ENCODE measurements at places on chromosomes 4 and X. TPM values are rescaled to one million over a fixed set of nuclear protein-coding genes. Genes with fewer than 3 reads are reported as not detected.

DNA sequence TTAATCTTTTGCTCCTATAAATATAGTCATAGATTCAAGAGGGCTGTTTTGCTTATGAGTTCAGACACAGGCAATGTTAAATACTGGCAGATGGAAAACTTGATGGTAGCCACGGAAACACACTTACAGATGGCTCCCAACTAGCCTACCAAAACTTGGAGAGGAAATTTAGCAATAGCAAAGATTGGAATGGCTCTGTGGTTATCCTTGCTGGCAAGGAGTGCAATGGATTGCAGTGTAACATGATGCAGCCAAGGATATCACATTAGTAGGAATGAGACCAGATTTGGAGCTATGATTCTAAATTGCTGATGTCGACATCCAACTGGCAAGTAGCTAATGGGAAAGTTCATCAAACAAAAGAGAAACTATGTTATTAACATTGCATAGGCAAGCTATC lies 791.0 kb upstream of the DIAPH2 start:
- H3K27ac ChIP-seq, result no peak overlapping the region
- no peak overlapping the region for H3K4me3 ChIP-seq

GRCh38 chr4:138242076-138242833 lies at the start of gene SLC7A11:
Gene SLC7A11 (minus strand): TSS chr4:138242349. CDS start chr4:138242069, 280 bp downstream.
- H3K4me3 ChIP-seq, result peak within 1 kb of the TSS; percentile 39
- DNase-seq, result no peak
- no peaks in the 10 kb centered on the region for H3K36me3 ChIP-seq

DNA sequence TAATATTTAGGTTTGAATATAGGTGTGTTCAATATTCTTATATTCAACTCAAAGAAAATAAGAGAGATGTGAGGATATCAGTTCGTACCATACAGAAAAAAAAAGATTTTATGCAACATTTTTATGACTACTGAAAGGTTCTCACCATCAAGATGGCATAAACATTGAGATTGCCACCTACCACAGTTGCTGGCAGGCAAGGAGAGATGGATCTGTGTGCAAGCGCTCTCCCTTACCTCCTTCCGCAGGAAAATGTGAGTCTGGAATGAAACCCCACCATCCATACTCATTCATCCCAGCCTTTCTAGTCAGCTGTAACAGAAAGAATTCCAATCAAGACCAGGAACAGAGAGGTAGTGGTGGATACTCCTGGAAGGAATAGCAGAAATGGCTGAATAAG lies 376.9 kb downstream of the PPP3CA start:
- no peak for DNase-seq
- H3K4me3 ChIP-seq, result no peak overlapping the region
- no peak overlapping the region for H3K27ac ChIP-seq
- no peaks in the 10 kb centered on the region for H3K4me1 ChIP-seq
- no peaks in the 10 kb centered on the region for H3K36me3 ChIP-seq
- no peaks in the 10 kb centered on the region for H3K27me3 ChIP-seq

DNA sequence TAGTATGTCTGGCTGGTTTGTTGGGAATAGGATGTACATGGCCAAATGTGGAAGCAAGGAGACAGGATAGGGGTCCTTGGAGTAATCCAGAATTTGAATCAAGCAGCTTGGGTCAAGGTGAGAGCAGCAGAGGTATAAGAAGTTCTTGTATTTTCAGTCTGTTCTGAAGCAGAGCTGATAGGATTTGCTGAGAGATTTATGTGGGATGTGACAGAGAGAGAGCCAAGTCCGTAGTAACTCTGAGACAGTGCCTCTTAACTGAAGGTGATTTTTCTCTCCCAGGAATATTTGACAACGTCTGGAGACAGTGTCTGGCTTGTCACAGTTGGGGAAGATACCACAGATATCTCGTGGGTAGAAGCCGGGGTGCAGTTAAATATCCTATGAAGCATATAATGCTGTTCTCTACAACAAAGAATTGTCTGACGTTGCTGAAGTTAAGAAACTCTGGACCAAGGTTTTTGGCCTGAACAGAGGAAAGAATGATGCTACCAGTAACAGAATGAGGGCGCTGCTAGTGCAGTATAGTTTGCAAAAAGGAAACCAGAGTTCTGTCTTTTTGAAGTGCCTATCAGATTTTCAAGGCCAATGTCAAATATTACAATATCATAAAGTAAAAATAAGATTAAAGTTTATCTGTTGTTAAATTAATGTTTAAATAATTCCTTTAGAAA lies 184.0 kb downstream of the ARHGAP24 start:
- H3K36me3 ChIP-seq, result no peaks in the 10 kb centered on the region
- H3K4me3 ChIP-seq, result no peak overlapping the region
- H3K27me3 ChIP-seq, result no peaks in the 10 kb centered on the region
- no peak overlapping the region for H3K27ac ChIP-seq

GRCh38 chrX:108415891-108416290 lies 22.3 kb downstream of the COL4A6 start:
- DNase-seq, result no peak
- no peaks in the 10 kb centered on the region for H3K4me1 ChIP-seq
- no peak overlapping the region for H3K27ac ChIP-seq
- H3K4me3 ChIP-seq, result no peak overlapping the region
- H3K36me3 ChIP-seq, result no peaks in the 10 kb centered on the region

- no peak for DNase-seq
- H3K27ac ChIP-seq, result no peak overlapping the region
- H3K36me3 ChIP-seq, result no peaks in the 10 kb centered on the region
- H3K4me1 ChIP-seq, result no peaks in the 10 kb centered on the region
- H3K27me3 ChIP-seq, result no peaks in the 10 kb centered on the region
- H3K4me3 ChIP-seq, result no peak overlapping the region
Measured at GRCh38 chr4:38499101-38499500, 164.9 kb upstream of the KLF3 start.

DNA sequence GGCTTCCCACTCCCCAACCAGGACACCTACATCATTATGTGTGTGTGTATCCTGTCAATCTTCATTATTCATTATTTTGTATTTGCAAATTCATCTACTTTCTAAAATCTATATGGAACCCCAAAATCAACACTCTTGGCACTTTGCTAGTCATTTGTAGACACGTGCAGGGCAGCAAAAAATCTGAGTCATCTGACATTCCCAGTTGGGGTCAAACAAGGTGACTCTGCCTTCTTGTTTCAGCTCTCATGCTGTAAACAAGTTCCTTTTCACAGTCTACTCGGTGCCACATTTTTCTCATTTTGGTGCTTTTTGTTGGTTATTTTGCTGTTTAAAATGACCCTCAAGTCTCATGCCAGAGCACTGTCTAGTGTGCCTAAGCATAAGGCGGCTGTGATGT lies 5.9 kb downstream of the MRFAP1L1 start:
- peaks cover 46% of the 10 kb centered on the region for H3K36me3 ChIP-seq
- H3K4me3 ChIP-seq, result no peak overlapping the region
- no peak overlapping the region for H3K27ac ChIP-seq

DNA sequence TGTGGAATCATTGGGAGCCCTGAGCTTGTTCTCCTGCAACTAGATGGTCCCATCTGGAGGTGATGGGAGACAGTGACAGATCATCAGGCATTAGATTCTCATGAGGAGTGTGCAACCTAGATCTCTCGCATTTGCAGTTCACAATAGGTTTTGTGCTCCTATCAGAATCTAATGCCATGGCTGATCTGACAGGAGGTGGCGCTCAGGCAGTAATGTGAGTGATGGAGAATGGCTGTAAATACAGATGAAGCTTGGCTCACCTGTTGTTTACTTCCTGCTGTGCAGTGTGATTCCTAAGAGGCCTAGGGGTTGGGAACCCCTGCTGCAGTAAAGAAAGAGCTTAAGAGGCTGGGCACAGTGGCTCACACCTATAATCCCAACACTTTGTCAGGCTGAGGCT lies 42.2 kb upstream of the PUDP start:
- no peak overlapping the region for H3K4me3 ChIP-seq
- DNase-seq, result no peak
- H3K27me3 ChIP-seq, result no peaks in the 10 kb centered on the region
- H3K36me3 ChIP-seq, result no peaks in the 10 kb centered on the region

DNA sequence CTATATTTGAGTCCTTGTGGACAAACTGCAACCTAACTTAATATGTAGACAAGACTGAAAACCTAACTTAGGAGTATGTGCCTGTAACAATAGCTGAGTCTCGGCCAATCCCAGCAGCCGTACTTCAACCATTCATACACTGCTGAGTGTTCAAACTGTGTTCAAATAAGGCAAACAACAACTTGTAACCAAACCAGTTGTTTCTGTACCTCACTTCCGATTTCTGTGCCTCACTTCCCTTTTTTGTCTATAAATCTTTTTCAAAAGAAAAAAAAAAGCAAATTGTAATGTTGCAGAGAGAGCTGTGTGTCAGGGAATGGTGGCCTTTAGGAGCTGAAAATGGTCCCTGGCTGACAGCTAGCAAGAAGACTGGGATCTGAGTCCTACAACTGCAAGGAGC lies 46.0 kb downstream of the GEMIN8 start:
- H3K4me3 ChIP-seq, result no peak overlapping the region
- H3K27me3 ChIP-seq, result no peaks in the 10 kb centered on the region
- no peak overlapping the region for H3K27ac ChIP-seq
- DNase-seq, result no peak

DNA sequence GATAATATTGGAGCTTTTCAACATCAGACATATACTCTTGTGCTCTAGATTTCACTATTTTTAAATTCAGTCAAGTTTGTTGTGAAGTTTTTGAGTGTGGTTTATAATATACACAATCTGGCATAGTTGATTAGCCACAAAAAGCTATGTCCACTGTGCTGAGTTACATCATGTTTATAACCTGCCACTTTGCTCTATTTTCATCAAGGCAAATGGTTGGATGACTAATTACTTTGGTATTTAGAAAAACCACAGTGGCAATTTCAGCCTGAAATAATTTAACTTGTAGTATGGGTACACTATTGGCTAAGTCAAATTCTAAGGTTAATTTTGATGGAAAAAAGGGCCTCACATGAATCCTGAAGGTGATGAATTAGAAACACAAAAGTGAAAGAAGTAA lies 262.6 kb downstream of the C4orf33 start:
- H3K27me3 ChIP-seq, result no peaks in the 10 kb centered on the region
- no peak overlapping the region for H3K27ac ChIP-seq
- H3K4me3 ChIP-seq, result no peak overlapping the region
- H3K4me1 ChIP-seq, result no peaks in the 10 kb centered on the region

- no peaks in the 10 kb centered on the region for H3K4me1 ChIP-seq
- no peak for DNase-seq
- no peaks in the 10 kb centered on the region for H3K27me3 ChIP-seq
- no peak overlapping the region for H3K27ac ChIP-seq
Measured at GRCh38 chrX:77565278-77565677, 118.1 kb downstream of the FGF16 start.

DNA sequence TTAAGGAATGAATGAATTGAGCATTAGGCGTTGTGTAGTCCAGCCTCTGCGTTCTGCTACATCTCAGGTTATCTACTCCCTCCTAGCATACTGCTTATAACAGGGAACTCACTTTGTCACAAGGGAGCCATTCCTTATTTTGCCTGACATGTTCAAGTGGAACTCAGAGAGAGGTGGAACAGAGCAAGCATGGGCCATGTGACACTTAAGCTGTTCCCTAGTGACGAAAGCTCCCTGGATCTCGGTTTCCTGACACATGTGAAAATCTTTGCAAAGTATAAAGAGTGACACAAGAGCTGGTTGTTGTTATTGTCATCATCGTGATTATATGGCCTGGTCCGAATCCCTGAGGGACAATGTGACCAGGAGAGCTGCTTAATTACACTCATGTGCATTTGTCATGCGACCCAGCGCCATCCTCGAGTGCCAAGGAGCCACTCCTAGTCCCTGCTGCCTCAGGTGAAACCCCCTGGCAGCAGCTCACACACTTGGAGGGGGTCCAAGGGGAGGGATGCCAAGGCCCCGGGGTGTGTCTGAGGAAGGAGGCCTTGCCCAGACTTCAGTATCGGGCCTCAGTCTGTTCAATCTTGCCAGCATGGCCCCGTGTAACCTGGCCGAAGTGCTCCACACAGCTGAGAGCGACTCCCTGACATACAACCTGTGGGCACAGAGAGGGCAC lies 98.5 kb upstream of the MAP3K15 start:
- no peak overlapping the region for H3K4me3 ChIP-seq
- no peak overlapping the region for H3K27ac ChIP-seq
- DNase-seq, result no peak

DNA sequence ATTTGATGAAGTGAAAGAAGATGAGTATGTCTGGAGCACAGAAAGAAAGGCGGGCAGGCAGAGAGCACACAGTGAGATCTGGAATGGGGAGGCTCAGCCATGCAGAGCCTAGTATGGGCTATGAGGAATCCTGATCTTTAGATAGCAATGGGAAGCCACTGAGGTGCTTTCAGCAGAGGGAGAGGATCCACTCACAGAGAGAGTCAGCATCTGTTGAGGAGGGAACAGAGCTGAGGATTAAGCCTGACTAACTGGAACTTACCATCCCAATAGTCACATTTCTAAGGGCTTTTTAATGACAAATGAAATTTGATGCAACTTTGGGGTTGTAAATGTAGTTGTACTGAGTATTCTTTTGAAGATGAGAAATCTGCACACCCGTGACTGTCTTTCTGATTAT lies 20.6 kb upstream of the FGFBP2 start:
- DNase-seq, result no peak
- H3K4me1 ChIP-seq, result no peaks in the 10 kb centered on the region
- no peak overlapping the region for H3K27ac ChIP-seq

The FDCSP gene
- not detected for total RNA-seq

The VCX3B gene
- total RNA-seq, result not detected

The PLXNB3 gene
- total RNA-seq, result not detected

The NRK gene
- not detected for total RNA-seq

The MYOZ2 gene
- total RNA-seq, result not detected

The FREM3 gene
- not detected for total RNA-seq

The GABRB1 gene
- total RNA-seq, result not detected

The GUCY1B1 gene
- not detected for total RNA-seq

All from CD4-positive, alpha-beta T cell (primary cell).